Mammary epithelial cell (primary cell): ENCODE measurements at places on chromosomes 1 and 21. TPM values are rescaled to one million over a fixed set of nuclear protein-coding genes. Genes with fewer than 3 reads are reported as not detected.

GRCh38 chr21:31983554-31983953, 110.7 kb downstream of the HUNK start:
- no peak for DNase-seq

GJA9 gene
- total RNA-seq = 0.21 TPM in 1 of 2 replicates, not detected in the other

TMEM54 gene
- 87.9 and 101 TPM in 2 replicates for total RNA-seq

NBPF9 gene
- 12.5 TPM for total RNA-seq

DNA sequence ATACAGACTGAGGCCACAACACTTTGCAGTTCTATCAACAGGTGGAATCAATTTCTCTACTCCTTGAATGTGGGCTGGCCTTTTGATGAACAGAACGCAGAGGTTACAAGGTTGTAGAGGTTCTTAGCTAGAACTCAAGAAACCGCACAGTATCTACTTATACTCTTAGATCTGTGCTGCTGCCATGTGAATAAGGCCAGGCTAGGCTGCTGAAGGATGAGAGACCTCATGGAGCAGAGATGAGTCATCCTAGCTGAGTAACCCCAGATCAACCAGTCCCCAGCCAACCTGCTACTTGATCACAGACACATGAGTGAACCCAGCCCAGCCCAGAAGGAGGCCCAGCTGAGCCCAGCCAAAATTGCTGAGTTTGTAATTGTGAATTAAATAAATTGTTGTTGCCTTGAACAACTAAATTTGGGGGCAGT, 35.3 kb upstream of the BCAR3 start:
- peak; percentile 78 for DNase-seq

- no peak for DNase-seq
Observed at GRCh38 chr1:164343189-164343588, 215.8 kb upstream of the PBX1 start.

GRCh38 chr1:48228156-48228555, 5.6 kb downstream of the SLC5A9 start:
- no peak for DNase-seq

DNA sequence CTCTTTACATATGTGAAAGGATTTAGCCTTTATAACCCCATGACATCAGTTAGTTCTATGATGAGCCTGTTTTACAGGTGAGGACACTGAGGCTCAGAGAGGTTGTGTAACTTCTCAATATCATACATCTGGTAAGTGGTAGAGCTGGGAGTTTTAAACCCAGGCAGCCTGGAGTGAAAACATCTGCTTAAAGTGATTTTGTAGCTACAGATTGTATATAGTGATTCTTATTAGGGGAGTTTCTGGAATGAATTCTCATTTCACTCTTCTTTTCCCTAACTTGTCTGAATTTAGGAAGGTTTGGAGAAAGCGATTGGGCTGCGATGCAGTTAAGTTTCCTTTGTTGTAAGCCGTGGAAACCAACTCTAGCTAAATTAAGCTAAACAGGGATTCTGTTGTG, 175.6 kb downstream of the CAMTA1 start:
- no peak for DNase-seq
